ENCODE measurements at places on chromosomes 1 and 21.

DNA sequence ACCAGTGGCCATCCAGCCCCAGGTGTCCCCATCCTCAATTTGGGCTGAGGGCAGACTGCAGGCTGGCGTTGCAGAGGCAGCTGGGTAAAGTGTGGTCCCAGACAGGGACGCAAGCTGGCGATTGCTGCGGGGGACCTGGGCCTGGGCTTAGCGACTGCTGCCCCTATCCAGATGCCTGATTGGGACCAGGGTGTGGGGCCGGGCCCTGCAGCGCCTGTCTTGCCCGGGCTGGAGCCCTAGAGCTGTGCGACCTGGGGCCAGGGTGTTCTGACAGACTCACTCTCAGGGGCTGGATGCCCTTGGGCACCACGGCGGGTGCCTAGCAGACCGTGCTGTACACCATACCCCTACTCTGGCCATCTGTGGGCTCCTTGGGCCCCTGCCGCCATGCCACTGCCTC, 16.2 kb upstream of the FAAP20 start:
- DNase-seq, result no peak

GRCh38 chr1:26023826-26024225, 2.3 kb downstream of the EXTL1 start:
- no peak for DNase-seq

DNA sequence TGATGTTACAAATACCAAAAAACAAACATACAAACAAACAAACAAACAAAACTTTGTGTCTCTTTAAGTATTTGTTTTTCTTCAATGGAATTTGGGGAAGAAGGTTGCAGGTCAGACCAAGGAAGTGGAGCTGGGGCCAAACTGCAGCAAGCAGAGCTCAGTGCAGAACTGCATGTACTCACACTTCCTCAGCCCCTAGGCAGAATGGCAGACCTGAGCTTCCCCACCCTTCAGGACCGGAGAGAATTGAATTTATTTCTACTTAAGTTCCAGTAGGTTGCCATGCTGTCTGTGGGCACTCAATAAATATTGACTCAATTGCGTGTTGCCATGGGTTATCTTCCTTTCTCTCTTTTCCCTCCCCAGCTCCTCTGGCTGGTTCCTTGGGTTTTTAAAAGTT, 173.6 kb downstream of the PTGER3 start:
- DNase-seq, result no peak

GRCh38 chr1:47962750-47963492, 34.3 kb downstream of the TRABD2B start:
- DNase-seq, result no peak

- DNase-seq, result no peak
Observed at GRCh38 chr1:23362218-23362713, 7.4 kb downstream of the ZNF436 start.

- DNase-seq, result no peak
Observed at GRCh38 chr1:232291681-232292080, 338.3 kb downstream of the SIPA1L2 start.

GRCh38 chr1:226912587-226913176, 27.4 kb upstream of the COQ8A start:
- no peak for DNase-seq

GRCh38 chr1:205658943-205659581, 21.2 kb downstream of the SLC45A3 start:
- DNase-seq, result peak; percentile 28

- no peak for DNase-seq
Observed at GRCh38 chr1:184988506-184988905, 14.2 kb upstream of the NIBAN1 start.

- DNase-seq, result no peak
Observed at GRCh38 chr21:45158491-45159423, 84.4 kb downstream of the ADARB1 start.

DNA sequence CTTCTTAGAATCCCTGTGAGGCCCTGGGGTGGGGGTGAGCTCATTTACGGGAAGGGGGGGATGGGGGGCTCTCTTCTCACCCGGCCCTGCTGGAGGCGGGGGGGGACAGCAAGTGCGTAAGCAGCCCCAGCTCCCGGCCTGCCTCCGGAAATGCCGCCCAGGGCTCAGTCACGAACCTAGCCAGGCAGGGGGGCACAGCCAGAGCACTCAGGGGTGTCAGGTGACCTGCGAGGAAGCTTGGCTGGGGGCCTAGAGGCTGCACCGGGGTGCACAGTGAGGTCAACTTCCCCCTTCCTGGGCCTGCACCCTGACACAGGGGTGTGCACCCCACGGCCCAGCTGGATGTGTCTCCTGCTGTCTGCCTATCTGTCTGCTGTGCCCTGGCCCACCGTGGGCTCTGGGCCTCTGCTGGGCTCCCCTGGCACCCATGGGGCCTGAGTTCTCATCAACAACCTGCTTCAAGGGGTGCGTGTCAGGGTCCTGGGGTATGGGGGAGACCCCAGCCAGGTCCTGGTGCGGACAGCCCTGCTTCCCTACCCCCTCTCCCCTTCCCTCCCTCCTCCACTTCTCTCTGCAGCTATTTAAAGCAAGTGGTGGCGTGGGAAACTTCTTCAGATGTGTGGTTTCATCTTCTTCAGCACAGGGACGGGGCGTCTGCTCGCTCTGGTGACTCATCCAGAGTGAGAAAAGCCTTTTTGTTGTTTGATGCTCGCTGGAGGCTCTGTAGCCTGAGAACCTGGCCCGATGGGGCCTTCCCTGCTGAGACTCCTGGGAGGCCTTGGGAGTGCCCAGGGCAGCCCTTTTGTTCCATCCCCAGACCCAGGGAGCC, 92.5 kb upstream of the RUNX3 start:
- no peak for DNase-seq

DNA sequence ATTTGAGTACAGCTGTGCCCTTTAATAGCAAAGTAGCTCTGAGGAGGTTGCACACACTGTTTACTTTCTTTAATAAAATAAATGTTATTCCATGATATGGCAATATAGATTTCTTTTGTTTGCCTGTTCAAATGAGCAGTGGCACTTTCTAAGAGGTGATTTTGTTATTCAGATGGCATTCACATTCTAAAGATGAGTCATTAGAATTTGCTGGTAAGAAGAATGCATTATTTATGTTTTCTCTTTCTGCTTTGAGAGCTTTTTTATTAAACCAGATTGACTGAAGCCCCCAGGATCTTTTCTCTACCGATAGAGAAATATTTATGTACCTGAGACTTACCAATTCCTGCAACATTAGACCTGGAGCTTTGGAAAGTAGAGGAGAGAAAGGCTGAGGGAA, 11.2 kb upstream of the LEPR start:
- no peak for DNase-seq

DNA sequence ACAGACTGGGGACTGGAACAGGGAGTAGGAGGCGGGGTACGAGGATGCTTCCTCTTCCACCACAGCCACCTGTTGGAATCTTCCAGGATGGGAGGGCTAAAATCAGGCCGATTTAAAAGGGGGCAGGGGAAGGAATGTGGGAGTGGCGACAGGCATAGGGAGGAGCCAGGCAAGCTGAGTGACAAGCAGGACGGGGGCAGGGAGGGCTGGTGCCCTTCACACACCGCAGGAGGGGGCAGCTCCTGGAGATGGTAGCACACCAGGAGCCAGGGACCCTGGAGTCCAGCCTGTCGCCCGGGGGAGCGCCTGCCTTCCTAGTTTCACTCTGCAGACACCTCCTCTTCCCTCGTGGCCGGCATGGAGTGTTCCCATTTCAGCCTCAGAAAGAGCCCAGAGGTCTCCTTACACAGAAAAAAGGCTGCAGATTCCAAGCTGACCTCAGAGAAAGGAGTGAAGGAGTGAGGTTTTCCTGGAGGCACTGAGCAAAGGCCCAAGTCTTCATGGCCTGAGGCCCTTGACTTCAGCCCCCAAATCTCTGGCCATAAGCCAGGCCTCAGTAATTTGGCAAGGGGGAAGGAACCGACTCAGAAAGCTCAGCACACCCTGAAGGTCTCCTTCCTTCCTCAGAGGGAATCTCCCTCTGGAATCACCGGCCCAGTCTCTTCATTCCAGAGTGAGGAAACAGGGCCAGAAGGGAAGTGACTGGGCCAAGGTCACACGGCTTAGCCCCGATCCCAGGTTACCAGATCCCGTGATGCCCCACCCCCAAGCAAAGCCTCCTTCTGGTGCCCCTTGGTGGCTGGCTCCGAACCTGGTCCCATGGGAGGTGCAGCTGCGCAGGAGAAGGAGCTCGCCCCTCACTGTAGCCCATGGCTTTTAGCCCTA, 8.1 kb downstream of the BLACAT1 start:
- no peak for DNase-seq

DNA sequence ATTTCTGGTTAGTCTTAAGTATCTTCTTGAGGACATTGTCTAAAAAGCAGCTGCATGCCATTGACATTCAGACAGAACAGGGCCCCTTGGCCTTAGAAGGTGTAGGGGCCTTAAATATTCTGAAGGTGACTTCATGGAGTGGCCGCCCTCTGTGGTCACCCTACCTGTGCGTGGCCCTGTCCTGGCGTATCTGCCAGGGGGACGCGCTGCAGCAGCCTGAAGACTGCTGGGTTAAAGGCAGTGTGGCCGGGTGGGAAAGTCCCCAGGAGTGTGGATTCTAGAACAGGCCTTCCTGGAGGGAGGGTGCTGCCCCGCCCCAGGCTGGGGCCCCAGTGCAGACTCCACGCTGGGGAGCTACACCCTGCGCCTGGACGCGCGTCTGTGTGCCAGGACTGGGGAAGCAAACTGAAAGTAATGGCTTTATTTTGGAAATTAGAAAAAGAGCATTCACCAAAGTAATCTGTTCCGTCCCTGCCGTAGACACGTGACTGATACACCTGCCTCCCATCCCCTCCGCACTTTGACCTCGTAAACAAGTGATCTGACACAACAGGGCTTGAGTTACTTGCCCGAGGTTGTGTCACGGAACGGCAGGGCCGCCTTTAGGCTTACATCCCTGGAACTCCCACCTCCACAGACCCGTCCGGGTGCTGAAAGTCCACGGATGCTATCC, 1.8 kb downstream of the AGPAT3 start:
- DNase-seq, result no peak

DNA sequence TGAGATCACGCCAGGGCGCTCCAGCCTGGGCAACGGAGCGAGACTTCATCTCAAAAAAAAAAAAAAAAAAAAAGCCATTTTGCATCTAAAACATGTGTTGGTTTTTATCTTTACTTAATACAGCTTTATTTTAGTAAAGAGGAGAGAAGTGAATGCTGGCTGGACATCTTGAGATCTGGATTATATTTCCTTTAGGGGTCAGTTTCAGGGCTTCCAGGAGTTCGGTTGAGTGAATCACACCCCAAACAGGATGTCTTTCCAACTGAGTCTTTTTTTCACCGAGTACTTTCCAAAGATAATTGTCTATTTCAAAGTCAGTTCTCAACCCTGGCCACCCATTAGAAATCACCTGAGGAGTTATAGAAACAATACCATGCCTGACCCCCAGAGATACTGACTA, 16.6 kb upstream of the IPP start:
- DNase-seq, result no peak

DNA sequence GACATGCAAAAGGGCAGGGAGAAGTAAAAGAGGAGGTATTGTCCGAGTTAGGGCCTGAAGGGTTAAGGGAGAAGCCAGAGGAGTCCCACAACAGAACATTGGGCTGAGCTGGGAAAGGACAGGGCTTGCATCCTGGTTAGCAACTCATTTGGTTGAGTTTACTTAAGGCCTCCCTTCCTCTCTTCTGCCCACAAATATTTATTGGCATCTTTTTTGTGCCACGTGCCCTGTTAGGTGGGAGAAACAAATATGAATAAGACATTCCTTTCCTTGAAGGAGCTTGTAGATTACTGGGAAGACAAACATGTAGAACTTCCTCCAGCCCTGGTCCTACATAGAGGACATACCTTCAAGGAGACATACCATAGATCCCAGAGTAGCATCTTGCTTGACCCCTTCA, 53.0 kb upstream of the PRELP start:
- DNase-seq, result no peak

DNA sequence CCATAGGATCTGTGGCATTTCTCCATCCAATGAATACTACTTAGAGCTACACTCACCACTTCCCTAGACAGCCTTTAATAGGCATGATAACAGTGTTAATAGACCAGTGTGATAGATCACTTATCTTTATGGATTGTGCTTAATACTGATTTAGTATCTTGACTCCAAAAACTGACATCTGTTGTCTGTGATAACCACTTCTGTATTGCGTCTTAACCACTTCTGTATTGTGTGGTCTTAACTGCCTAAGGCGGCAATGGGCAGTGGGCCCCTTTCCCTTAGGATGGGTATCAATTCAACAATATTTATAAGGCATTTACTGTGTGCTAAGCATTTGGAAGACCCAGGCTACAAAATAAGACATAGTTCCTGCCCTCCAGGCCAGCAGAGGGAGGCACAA, 32.0 kb upstream of the RCAN3 start:
- DNase-seq, result no peak

DNA sequence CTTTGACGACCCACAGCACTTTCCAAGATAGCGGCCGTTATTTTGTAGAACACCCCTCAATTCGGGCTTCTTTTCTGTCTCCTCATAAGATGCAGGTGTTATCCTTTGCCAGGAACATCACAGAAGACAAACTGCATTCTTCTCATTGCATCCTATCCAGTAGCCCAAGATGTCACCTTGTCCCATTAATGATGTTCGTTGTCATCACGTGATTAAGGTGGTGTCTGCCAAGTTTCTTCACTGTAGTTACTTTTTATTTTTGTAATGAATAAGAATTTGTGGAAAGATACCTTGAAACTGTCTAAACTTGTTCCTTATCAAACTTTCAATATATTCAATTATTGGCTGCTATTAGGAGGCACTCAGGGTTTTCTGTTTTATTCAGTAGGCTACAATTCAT, 39.4 kb downstream of the GNG4 start:
- no peak for DNase-seq

DNA sequence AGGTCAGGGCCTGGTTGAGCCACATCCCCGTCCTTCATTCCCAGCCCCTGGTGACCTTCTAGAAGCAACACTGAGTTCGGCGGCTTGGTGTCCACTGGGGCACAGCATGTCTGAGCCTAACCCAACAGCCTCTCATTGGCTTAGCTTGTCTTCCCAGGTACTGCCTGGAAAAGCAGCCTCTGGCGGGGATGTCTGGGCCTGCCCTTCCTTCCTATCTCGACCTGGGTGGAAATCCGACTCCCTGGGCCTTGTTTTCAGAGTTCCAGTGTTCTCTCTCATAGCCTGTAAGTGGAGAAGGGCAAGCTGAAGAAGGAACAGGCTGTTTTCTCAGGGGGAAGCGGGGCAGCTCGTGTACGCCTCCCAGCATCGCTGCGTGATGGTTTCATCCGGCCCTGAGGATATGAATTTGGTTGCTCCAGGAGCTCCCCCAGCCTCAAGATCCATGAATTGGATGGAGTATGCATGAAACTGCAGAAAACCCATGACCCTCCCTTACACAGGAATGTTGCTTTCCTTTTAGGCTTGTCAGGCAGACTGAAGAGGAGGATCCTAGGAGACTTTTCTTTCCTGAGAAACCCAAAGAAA, 116.5 kb upstream of the IRF2BP2 start:
- DNase-seq, result no peak

Data from NCI-H2081 treated with DMSO at 0.1 percent for 48 hours (cell line).